ENCODE measurements at places on chromosomes 4 and X. TPM values are rescaled to one million over a fixed set of nuclear protein-coding genes. Genes with fewer than 3 reads are reported as not detected.
A peak's percentile ranks its signal among the peaks of the same experiment; 100 is the strongest.

The CLNK gene
- 0.27 TPM for total RNA-seq

- no peak for DNase-seq
Measured at GRCh38 chr4:6230502-6230785, 30.1 kb upstream of the JAKMIP1 start.

The GAGE12E gene
- not detected for total RNA-seq

DNA sequence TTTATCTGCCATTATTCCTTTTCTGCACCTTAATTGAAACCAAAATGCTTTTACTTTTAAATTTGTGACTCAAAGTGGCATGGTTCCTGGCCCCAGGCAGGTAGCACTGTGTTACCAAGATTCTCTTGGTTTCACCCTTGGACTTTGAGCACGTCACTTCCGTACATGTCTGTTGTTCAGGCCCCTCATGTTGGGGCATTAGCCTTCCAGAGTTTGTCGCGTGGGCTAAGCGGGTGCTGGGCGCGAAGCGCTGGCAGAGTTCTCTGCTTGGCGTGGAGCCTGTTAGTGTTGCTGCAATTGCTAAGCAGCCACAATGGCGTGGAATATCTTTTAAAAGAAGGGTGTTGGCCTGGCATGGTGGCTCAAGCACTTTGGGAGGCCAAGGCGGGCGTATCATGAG is 14.0 kb upstream of the TADA2B start:
- no peak for DNase-seq

The CXCR3 gene
- total RNA-seq = 1.9 TPM

The PPP2R2C gene
- total RNA-seq = 2.9 TPM

DNA sequence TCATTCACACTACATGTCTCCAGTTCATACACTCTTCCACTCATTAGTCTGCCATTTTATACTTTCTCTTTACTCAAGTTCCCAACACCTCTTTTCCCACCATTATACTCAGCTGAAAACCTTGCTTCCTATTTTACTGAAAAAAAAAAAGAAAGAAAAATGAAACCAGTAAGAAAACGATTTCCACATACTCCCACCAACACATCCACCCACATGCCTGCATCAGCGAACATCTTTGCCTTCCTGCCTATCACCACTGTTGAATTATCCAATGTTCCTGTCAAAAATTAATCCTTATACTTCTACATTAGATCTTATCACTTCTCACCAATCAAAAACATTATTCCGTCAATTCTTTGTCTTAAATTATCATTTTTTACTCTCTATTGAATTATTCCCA is 188.1 kb upstream of the FAM241A start:
- DNase-seq = no peak

The RNF212 gene
- 2.3 TPM for total RNA-seq

- DNase-seq = no peak
Measured at GRCh38 chr4:113221990-113222389, 172.5 kb downstream of the ANK2 start.

The MSX1 gene
- 0.44 TPM for total RNA-seq

The CENPVL2 gene
- not detected for total RNA-seq

The RHOXF1 gene
- total RNA-seq = 0.66 TPM

- DNase-seq = peak; percentile 80
Measured at GRCh38 chr4:145731028-145731427, 51.1 kb downstream of the C4orf51 start.

DNA sequence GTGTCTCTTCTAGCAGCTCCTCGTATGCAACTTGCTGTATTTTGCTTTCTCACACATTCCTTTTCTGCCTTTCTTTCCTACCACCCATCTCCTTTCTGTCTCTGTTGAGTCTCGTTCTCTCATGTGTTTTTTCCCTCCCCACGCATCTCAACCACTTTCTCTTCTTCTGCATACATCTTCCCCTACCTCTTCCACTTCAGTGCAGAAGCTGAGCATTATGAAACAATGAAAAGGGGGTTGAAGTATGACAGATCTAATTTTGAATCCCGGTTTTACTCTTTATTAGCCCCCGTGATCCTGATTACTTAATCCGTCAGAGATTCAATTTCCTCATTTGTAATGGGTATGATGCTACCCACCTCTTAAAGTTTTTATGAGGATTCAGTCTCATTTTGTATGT is 7.3 kb downstream of the FAM241A start:
- no peak for DNase-seq

The ACE2 gene
- 23.1 TPM for total RNA-seq

The C4orf50 gene
- 0.09 TPM for total RNA-seq

GRCh38 chr4:7169134-7169533 is 23.2 kb upstream of the SORCS2 start:
- DNase-seq = no peak

- DNase-seq = no peak
Measured at GRCh38 chrX:109889289-109890006, 113.5 kb upstream of the TMEM164 start.

DNA sequence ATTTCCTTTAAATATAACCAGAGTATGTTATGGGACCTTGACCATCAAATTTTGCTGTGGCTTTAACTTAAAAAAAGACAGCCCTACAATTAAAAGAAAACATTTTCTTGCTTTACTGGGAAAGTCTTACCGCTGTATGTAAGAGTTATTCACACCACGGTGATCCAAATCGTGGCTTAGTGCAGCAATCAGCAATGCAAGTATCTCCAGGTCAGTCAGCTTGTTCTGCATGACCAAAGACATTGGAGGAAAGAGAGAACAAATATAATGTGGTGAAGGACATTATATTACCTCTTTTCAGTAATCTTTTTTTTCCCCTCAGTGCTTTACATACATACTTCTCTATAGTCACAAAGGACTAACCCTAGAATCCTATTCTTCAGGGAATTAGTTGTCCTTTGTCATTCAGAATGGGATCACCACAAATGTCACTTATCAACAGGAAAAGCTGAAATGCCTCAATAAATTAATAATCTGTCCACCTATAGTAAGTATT is 109.6 kb downstream of the PDE5A start:
- DNase-seq = no peak

DNA sequence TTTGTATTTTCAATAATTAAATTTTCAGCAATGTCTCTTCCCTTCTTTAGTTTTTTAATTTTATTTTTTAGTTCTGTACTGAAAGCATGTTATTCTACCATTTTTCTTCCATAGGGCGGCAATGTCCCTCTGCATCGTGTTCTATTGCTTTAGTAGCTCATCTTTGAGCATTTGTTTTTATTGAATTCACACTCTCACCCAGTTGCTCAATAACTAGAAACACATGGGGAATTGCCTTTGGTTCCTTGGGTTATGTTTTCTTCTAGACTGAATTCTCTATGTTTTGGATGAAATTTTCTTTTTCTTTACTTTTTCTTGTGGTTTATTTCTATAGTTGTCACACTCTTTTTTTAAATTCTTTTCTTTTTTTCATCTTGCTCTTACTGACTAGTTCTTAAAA is 233.8 kb upstream of the LDB2 start:
- no peak for DNase-seq

The UGT2B10 gene
- not detected for total RNA-seq

The MAGEA6 gene
- total RNA-seq = not detected

The NOX1 gene
- 96.7 TPM for total RNA-seq

The TRO gene
- total RNA-seq = 7.2 TPM

DNA sequence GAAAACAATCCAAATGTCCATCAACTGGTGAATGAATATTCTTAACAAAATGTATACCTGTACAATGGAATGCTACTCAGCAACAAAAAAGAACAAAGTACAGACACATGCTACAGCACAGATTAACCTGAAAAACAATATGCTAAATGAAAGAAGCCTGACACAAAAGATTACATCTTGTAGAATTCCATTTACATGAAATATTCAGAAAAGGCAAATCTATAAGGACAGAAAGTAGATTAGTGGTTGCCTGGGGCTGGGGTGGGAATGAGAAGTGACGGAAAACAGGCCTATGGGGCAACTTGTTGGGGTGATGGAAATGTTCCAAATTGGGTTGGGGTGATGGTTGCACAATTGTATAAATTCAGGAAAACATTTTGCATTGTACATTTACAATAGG is 219.1 kb upstream of the GPC4 start:
- no peak for DNase-seq

The PDLIM3 gene
- 193 TPM for total RNA-seq

DNA sequence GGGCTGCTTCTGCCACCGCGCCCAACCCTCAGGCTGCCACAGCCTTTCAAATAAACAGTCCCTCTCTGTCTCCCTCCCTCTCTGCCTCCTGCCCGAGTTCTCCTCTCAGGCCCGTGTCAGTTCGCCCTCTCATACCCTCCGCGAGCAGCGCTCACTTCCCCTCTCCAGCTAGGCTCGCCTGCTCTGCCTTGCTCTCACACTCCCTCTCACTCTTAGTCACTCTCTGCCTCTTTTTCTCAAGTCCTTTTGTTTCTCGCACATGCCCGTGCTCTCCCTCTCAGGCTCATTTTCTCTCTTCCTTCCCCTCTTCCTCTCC is 3.2 kb downstream of the EFNB1 start:
- DNase-seq = peak; percentile 49

- peak; percentile 30 for DNase-seq
Measured at GRCh38 chr4:69617083-69617694, 22.3 kb downstream of the UGT2A2 start.

GRCh38 chr4:187179086-187180058 is 455.7 kb upstream of the FAT1 start:
- DNase-seq = no peak

The CXCL5 gene
- 0.14 TPM for total RNA-seq

DNA sequence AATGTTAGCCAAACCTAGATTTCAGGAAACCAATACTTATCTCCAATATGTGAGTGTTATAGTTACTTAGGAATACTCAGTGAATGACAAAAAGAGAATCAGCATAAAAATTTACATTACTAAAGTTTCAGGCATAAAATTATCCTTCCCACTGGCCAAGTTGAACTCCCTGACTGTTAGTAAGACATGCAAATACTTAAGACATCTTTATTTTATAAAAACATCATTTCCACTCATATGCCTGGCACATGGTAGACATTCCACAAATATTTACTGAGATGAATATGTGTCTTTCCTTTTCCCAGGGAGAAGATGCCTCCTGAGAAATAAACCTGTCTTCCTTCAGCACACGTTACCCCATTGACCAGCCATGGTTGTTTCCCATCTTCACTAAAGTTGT is 7.3 kb downstream of the VEGFD start:
- DNase-seq = no peak

Measured in mucosa of descending colon (tissue), 3 donors.